ENCODE measurements at places on chromosomes 6 and 20. TPM values are rescaled to one million over a fixed set of nuclear protein-coding genes. Genes with fewer than 3 reads are reported as not detected.

ADGRF4 gene
- not detected for total RNA-seq

ANKRD60 gene
- not detected for total RNA-seq

CST1 gene
- not detected for total RNA-seq

FAM209B gene
- total RNA-seq, result not detected

AIF1 gene
- total RNA-seq, result not detected

POM121L2 gene
- total RNA-seq, result not detected

FHL5 gene
- total RNA-seq, result 4.9 TPM

FNDC11 gene
- total RNA-seq, result 1.2 TPM

ASIP gene
- not detected for total RNA-seq

TNFRSF6B gene
- total RNA-seq, result 1.1 TPM

LRRN4 gene
- 2.9 TPM for total RNA-seq

MYBL2 gene
- 5.8 TPM for total RNA-seq

TTK gene
- 22.8 TPM for total RNA-seq

OR2B6 gene
- not detected for total RNA-seq

TRMT11 gene
- 96.9 TPM for total RNA-seq

CD93 gene
- 63.5 TPM for total RNA-seq

CST7 gene
- total RNA-seq, result 2.2 TPM

CCR6 gene
- total RNA-seq, result not detected

SEL1L2 gene
- total RNA-seq, result not detected

EIF6 gene
- 16.3 TPM for total RNA-seq

LGSN gene
- 0.55 TPM for total RNA-seq

NOX3 gene
- not detected for total RNA-seq

FAXC gene
- total RNA-seq, result 2.2 TPM

SLC32A1 gene
- total RNA-seq, result not detected

ZKSCAN3 gene
- 2.3 TPM for total RNA-seq

C6orf58 gene
- total RNA-seq, result not detected

SNX9 gene
- 55.3 TPM for total RNA-seq

OLIG3 gene
- not detected for total RNA-seq

MCHR2 gene
- not detected for total RNA-seq

HLA-DPB1 gene
- not detected for total RNA-seq

NSFL1C gene
- total RNA-seq, result 83.4 TPM

OR12D3 gene
- not detected for total RNA-seq

IMPG1 gene
- total RNA-seq, result not detected

HLA-DRB5 gene
- 39.1 TPM for total RNA-seq

TMC2 gene
- not detected for total RNA-seq

SLC44A4 gene
- total RNA-seq, result 132 TPM

NR2E1 gene
- total RNA-seq, result not detected

SMPD2 gene
- total RNA-seq, result 17.2 TPM

PLG gene
- not detected for total RNA-seq

RBPJL gene
- not detected for total RNA-seq

ZFP57 gene
- not detected for total RNA-seq

GRIK2 gene
- 0.45 TPM for total RNA-seq

CST5 gene
- not detected for total RNA-seq

RFX6 gene
- not detected for total RNA-seq

TRIM15 gene
- 24.6 TPM for total RNA-seq

Data from stomach (tissue), 19 donors.